ENCODE measurements at places on chromosomes 6 and 20.

DNA sequence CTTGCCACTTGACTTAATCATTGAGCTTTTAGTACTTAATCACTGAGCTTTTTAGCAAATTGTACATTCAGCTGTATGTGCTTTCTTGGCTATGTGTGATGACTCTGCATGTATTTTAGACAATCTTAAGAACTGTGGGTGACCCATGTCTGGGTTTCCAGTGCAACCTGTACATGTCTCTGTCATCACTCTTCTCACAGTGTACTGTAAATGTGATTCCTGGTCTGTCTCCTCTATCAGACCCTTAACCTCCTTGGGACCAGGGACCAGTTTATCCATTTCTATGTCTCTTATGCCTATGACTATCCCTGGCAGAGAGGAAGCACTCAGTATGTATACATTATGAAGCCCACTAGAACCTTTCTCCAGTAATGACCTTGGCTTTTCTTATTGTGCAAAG, 36.6 kb upstream of the HDDC2 start:
- DNase-seq = no peak

DNA sequence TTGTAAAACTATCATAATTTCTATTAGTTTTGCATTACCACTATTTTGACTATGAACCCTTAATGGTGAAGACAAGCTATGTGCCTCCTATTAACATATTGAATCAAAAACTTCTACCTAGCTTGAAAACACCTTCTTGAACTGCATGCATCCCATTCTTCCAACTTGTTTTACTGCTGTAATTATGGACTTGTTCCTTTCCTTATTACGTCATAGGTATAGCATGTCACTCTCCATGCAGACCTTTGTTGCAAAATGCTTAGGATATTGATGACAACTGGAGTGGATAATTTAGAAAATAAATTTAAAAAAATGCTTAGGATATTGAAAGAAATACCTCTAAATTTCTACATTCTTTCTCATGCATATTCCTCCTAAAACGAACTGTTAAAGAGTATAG, 219.3 kb downstream of the KCNQ5 start:
- no peak for DNase-seq

DNA sequence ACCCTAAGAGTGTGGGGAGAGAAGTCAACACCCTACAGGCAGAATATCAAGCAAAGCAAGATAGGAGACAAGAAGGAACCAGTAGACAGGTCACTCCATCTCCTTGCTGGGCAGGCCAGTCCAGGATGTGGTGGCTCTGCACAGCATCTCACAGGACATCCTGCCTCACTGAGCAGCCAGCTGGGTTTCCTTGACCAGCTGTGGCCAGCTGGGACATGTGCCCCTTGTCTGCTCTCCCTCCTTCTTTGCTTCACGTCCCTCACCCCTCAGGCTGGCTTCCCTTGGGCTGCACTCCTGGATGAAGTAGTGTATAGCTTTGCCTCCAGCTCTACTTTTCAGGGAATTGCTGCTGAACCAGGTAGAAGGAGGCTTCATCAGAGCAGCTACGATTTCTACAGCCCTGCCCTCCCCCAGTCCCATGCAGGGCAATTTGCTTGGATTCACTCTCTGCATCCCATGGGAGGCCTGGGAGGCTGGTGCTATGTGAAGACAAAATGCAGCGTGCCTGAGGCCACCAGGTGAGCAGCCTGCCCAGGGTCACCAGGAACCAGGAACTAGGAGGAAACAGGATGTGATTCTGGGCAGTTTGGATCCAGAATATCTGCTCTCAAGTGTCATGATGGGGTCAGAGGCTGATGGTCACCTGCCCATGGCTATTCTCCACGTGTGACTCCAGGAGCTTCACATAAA, 110.0 kb upstream of the PMEPA1 start:
- no peak for DNase-seq

DNA sequence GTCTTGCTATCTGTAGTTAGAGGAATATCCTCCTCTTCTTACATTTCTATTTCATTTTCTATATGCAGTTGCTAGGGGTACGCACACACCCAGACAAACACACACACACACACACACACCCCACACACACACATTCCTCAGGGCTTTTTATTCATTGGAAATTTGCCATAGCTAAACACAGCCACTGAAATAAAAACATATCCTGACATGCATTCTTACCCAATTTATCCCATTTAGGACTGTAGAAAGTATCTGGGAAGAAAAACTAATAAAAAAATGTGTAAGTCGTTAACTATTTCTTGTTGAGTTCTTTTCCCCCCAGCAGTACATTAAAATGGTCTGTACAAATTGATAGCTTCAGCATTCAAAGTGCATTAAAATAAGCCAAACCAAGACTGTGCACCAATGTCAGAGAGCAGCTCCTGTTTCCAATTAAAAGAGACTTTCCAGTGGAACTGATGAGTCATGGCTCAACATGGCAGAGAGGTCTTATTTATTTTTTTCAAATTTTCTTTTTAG, 357.9 kb upstream of the AGPAT4 start:
- DNase-seq = no peak

DNA sequence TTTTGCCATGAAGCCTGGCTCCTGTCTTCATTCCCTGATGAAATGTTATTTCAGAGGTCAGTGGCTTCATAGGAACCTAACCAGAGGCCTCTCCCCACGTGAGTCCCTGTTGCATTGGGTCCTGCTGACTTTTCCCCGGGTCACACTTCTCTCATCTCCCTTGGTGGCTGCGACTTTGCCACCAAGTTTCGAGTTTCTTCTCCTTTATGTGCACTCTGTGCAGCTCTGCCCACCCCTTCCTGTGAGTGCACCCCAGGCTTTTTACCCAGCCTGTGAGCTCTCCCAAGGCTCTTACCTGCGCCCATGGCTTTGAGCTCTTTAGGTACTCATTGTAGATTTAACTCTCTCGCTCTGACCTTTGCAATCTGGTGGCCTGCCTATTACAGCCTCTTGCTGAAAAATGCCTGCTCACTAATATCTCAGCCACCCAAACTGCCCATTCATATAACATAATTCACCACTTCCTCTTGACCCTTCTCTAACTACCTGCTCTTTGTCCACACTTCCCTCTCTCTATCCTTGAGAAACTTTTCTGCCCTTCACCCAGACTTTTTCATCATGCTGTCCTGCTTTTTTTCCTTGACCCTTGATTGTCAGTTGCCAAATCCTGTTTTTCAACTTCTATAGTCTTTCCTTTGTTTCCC, 105.9 kb downstream of the SASH1 start:
- DNase-seq = no peak

DNA sequence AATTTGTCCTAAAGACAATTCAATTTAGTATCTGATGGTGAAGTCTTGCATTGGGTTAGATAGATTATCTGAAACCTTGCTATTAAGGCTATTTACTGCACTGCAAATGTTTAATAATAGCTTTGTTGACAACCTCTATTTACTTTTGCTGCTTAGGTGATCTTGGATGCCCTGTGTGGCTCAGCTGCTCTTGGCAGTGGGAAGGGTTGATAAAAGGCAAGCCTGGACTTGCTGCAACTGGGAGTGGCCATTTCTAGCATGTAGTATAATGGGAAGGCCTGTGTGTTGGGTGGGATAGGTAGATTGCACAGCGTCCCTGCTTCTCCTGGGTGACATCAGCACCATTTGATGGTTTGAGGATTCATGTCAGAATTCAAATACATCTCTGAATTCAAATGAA, 49.1 kb downstream of the ARMC2 start:
- no peak for DNase-seq

DNA sequence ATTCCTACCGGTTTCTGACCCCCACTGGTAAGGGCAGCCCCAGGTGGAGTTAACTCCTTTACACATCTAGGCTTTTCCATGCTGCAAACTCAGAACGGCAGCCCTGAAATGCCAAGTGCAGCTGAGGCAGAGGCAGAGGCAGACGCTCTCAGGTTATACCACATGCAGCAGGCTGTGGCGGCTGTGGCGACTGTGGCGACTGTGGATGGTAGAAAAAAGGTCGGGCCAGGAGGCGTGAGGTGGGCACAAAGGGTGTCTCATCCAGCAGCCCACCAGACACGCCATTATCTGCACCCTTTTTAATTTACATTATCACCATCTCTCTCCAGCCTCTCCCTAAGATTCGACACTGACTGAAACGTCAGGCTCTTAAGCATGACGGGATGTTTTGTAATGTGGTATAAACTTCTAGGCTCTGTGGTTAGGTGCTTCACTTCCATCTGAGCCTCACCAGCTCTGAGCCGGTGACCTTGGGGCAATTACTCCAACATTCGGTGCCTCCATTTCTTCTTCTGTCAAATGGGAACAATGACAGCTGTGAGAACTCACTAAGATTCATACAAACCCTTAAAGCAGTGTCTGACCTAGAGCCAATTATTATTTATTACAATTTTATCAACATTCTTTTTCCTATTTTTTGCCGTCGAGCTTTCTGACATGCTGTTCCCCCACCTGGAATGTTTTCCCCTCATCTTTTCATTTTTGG, 8.2 kb downstream of the KIZ start:
- DNase-seq = no peak

DNA sequence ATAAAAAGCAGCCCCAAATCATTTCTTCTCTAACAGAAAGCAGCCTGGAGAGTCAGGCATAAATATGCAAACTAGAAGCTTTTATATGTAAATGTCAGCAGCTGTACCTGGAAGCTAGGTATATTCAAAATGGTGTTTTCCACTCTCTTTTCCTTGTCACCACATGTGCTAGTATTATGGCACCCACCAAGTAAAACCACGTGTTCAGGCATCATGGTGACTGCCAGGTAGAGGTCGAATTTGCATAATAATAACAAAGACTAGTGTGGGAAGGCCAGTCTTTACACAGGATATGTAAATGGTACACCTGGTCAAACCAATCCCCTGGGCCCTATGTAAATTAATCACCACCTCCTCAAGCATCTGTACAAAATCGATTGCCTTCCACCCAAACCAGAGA, 124.0 kb downstream of the MMUT start:
- DNase-seq = no peak

GRCh38 chr6:166308033-166308768, at the start of gene PRR18:
Gene PRR18, minus strand, starts transcription at chr6:166308392. Its CDS starts 250 bp downstream, at chr6:166308142.
- no peak for DNase-seq

DNA sequence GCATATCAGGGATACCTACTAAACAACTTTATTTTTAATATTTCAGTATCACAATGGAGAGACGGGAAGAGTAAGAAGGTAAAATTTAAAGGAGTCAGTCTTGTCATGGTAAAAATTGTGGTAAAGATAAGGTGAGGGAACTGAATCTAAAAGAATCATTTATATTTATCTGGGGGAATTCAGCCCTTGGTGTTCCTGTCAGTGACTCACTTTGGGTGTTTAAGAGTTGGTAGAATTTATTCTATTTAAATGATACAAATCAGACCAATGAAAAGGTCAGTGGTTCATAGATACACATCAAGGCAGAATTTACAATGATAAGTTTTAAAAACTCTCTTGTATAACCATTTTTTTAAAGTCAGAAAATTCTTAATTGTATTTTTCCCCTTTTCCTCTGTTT, 164.4 kb downstream of the CDKAL1 start:
- no peak for DNase-seq

DNA sequence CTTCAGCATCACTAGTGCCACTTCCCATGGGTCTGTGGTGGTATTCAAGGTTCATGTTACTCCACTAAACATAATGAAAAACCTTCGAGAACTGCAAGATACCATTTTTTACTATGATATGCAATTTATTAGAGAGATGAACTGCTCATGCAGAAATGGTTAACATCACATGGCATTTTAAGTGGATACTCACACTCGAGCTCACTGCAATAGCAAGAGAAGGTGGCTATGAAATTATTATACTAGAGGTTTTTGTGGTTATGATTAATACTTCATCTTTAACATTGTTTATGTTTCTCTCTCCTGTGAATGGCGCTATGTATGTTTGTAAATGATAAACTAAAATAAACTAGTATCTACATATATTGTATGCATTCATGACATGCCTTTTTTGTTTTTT, 35.1 kb downstream of the SCAF8 start:
- no peak for DNase-seq

- no peak for DNase-seq
These were observed 198.6 kb downstream of the CDKAL1 start for GRCh38 chr6:20732896-20733295.

GRCh38 chr6:76697585-76697984, 625.1 kb upstream of the IMPG1 start:
- DNase-seq = no peak

DNA sequence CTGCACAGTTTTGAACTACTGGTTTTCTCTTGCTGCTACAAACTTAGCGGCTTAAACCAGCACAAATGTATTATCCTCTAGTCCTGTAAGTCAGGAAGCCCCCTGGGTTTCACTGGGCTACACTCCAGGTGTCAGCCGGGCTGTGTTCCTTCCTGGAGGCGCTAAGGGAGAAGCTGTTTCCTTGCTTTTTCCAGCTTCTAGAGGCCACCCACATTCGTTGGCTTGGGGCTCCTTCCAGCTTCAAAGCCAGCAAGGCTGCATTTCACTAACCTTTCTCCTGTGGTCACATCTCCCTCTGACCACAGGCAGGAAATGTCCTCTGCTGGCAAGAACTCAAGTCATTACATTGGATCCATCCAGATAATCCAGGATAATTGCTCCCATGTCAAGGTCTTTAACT, 350.6 kb upstream of the PLCB4 start:
- DNase-seq = no peak

GRCh38 chr20:32678948-32679347, 5.2 kb upstream of the C20orf203 start:
- DNase-seq = no peak

DNA sequence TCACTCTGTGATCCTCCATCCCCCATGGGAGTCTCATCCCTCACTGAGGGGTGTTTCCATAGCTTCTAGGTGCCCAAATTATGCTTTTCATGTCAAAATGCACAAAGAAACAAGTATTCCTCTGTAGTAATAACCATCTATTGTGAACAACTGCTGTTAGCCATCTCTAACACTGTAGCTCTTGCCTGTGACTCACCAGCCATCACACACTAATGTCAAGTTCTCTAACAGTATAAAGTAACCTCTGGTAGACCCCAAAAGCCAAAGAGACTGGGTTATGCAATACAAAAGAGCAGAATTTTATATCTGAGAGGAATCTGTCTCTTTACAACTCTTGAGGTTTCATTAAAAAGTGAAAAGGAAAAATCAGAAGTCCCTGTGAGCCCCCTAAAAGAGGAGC, 25.4 kb upstream of the IYD start:
- no peak for DNase-seq

GRCh38 chr6:18053078-18053477, 65.6 kb upstream of the KIF13A start:
- no peak for DNase-seq

GRCh38 chr20:36093025-36093803, 61.3 kb upstream of the EPB41L1 start:
- no peak for DNase-seq
